NCI-H1436 (cell line): ENCODE measurements at places on chromosomes 11 and 22.

GRCh38 chr11:57798905-57799559, 37.4 kb downstream of the CTNND1 start:
- no peak for DNase-seq

GRCh38 chr22:37525073-37525745, 6.0 kb upstream of the CARD10 start:
- DNase-seq: no peak

GRCh38 chr22:46812034-46812605, 49.7 kb downstream of the TBC1D22A start:
- no peak for DNase-seq

DNA sequence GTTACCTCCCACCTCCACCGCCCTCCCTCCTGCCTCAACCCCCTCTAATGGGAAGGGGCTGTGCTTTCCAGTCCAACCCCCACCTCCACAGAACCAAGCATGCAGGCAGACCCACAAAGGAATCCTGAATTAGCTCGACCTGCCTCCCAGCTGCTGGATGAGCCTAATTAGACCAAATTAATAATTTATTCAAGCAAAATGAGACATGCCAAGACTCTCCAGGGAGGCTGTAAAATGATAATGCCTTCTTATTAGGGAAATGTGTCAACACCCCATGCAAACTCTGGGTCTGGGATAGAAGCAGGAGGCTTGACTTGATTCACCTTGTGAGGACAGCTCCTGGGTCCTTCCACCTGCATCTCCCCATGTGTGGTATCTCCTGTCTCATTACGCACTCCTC, 59.4 kb upstream of the HMGXB4 start:
- DNase-seq: no peak

DNA sequence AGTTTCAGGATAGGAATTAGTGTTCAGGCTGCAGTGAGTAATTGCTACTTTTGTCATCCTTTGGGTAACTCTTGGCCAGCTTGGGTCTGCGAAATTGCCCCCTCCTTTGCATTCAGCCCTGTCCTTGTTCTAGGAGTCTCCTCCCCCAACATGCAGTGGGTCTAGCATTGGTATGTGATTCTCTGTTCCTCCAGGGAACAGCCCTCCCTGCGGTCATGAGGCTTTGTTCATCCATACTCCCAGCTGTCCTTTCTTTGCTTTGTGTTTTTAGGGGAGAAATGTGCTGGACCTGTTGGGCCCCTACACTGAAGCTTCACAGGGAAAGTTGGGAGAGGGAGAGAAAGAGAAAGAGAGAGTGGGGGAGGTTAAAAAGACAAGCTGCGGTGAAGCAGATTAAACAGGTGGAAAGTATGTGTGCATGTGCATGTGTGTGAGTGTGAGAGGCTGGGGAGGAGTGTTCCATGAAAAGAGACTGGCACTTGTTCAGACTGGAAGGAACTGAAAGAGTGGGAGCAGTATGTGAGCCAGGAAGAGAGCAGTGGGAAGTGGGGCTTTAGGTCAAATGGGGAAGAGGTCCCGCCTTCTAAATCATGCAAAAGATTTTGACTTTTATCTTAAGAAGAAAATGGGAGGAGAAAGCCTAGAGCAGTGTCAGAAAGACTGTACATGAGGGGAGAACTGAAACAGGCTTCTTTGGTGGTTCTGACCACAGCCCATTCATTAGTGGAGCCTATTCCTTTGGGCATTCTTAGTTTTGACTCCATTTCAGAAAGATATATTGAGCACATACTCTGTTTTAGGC, 17.9 kb upstream of the SESN3 start:
- DNase-seq: no peak

- no peak for DNase-seq
Measured at GRCh38 chr11:91041626-91042025, 818.8 kb upstream of the CHORDC1 start.

DNA sequence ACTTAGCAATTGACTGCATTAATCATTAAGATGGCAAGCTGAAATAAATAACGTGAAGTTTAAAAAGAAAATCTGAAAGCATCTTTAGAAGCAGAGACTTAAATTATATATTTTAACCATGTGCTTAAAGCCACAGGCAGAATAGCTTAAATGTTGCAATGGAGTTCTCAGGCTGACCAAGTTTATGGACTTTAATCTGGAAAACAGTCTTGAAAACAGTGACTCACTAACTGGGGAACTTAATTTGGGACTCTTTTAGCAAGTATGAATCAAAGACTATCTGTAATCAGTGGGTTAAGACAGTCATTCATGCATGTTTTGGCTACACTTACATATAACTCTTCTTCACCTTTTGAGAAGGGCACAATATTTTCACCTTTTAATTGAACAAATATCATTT, 12.6 kb upstream of the GLYATL1 start:
- no peak for DNase-seq

- no peak for DNase-seq
Measured at GRCh38 chr11:82895437-82896091, 4.7 kb downstream of the PRCP start.

DNA sequence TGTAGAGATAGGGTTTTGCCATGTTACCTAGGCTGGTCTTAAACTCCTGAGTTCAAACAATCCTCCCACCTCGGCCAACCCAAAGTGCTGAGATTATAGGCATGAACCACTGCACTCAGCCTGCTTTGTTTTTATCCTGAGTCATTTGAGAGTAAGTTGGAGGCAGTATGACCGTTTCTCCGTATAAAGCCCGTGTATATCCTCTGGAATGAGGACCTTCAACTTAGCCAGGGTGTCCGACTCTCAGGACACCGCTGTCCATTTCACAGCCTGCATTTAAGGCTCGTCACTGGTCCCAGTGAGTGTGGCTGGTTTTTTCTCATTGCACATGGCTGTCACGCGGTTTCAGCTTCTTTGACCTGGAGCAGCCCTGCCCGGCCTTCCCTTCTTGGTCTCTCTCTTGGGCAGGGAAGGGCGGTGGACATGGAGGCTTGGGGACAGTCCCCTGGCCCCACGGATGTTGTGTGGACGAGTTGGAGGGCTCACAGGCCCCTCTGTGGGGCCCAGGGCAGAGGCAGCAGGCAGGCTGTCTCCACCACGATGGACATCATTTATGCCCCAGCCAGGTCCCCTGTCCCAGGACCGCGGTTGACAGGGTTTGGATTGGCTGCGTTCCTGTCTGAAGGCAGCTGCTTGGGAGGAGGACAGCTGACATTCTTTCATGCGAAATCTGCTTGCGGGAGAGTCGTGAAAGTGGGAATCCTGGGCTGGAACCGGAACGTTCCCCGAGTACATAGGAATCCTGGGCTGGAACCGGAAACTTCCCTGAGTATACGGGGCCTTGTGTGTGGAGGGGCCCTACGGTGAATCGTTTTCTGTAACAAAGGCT, 93.3 kb downstream of the KCNQ1 start:
- DNase-seq: no peak

DNA sequence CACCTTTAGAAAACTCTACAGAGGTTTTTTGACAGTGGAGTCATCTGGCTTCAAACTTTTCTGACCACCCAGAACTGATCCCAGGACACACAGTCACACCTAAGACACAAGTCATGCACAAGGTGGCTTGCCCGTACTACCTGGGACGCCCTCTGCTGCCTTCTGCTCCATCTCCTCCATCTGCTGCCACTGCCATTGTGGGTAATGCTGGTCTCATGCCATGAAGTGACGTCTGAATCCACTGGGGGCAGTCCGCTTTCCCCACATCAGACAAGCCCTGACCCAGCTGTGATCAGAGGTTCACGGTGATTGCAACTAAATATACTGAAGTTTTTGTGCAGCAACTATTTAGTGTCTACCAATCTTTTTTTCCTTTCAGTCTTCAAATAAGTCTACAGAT, 5.4 kb upstream of the NDUFS8 start:
- no peak for DNase-seq

DNA sequence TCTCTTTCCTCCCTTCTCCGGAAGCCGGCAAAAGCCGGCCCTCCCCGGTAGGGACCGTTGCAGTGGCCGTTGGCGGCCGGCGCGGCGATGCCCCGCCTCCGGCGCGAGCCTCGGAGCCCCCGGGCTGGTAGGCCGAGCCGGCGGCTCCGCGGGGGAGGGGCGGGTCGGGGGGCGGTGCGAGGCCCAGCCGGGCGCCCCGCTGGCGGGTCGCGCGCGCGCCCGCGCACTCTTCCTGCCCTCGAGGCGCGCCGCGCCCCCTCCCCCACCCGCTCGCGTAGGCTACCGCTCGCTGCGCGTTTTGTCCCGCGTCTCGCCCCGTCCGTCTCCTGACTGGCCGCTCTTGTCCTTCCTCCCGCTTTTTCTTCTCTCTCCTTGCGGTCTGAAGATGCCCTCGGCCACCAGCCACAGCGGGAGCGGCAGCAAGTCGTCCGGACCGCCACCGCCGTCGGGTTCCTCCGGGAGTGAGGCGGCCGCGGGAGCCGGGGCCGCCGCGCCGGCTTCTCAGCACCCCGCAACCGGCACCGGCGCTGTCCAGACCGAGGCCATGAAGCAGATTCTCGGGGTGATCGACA, 591 bp downstream of the CAPRIN1 start:
- peak; percentile 87 for DNase-seq

GRCh38 chr11:117843666-117844484, 19.3 kb upstream of the FXYD2 start:
- DNase-seq: peak; percentile 61

DNA sequence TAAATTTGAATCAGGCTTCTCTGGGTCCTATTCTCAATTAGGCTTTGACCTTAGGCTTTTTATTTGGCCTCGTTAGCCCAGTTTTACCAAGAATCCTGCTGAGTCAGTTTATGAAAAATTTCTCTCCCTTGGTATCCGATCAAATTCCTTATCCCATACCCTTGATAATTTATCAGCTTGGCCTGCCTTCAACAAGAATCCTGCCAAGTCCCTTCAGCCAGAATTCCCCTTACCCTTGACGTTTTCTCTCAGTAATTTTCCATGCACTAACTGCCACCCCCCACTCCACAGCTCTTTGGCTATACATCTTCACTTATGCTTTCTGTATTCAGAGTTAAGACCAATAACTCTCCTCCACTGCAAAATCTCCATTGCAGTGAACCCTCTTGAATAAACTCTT, 811.0 kb upstream of the CCDC90B start:
- DNase-seq: no peak
